Muscle of leg (tissue), 16 donors: ENCODE measurements at places on chromosomes 2 and 18.

DNA sequence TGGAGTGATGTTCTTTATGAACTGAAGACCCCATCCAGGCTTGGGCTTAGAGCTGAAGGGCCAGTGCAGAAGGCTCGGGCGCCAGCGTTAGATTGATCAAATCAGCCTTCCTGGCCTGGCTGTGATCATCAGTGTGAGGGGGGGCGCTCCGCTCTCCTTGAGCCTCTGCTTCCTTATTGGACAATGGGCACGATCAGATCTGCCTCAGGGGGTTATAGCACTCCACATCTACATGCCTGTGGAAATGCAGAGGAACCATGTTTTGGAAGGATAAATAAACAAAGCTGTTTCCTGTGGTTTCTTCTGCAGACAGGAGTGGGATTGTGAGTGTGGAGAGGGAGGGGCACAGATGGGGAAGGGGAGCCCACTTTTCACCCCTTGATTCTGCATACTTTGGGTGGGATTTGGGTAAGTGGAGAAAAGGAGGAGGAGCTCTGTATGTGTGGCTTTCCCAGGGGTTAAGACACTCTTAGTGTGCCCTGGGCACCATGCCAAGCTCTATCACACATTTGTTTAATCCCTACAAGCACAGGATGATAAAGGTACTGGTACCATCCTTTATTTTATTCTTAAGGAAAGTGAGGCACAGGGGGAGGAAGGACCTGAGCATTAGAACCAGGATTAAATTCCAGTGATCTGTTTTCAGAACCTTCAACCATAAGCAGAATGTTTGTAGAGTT, 150.5 kb downstream of the EN1 start:
- no peak for DNase-seq

- no peak for DNase-seq
Observed at GRCh38 chr18:39496986-39497385, 1931.4 kb upstream of the CELF4 start.

- DNase-seq, result peak; percentile 59
Observed at GRCh38 chr2:217223222-217223930, 363.5 kb upstream of the TNP1 start.

GRCh38 chr2:130287656-130288026, 55.1 kb upstream of the IMP4 start:
- no peak for DNase-seq

DNA sequence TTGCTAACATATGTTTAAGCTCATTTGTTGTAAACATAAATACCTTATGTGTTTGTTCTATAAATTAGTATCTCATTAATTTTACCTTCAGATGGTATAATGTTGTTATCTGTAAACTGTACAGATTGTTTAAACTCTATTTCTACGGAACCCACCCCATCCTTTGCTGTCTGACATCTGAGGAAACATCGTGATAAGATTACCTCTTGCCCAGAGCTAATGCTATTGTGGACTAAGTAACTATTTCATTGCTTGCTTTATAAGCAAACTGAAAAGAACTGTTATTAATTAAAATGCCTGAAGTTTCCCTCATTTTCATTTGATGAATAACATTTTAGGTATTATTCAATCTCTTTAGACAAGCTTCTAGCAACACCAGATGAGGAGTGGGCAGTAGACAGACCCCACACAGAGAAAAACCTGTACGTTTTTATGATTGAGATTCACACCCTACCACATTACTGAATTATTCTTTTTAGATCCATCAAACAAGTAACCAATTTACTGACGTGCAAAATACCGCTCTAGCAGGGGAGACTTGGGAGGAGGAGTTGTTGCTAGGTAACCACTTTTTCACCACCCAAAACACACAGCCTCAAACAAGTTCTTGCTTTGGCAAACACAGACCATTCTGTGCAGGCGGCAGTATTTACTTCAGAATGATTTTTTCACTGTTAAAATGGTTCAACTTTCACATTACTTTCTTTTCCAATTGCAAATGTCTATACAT, 1.9 kb upstream of the SYT4 start:
- DNase-seq, result peak; percentile 32

DNA sequence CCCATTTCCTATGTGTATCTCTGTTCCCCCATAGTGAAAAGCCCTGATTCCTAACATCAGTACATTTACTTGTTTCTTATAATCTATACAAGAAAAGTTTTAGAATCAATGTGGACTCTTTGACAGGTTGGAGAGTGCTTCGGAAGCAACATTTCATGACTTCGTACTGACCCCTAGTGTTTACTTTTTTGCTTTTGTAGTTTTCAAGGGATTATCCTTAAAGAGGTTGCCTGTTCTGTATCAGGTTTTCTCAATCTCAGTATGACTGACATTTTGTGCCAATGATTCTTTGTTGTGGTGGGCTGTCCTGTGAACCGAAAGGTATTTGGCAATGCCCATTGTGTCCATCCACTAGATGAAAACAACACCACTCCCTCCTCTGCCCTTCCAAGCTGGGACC, 43.3 kb upstream of the SERPINB2 start:
- DNase-seq, result peak; percentile 38

- no peak for DNase-seq
Observed at GRCh38 chr18:52130624-52131301, 209.2 kb upstream of the DCC start.

GRCh38 chr2:117815946-117816345, 1.5 kb downstream of the DDX18 start:
- DNase-seq, result no peak

- DNase-seq, result no peak
Observed at GRCh38 chr2:213089438-213089837, 62.0 kb downstream of the IKZF2 start.

DNA sequence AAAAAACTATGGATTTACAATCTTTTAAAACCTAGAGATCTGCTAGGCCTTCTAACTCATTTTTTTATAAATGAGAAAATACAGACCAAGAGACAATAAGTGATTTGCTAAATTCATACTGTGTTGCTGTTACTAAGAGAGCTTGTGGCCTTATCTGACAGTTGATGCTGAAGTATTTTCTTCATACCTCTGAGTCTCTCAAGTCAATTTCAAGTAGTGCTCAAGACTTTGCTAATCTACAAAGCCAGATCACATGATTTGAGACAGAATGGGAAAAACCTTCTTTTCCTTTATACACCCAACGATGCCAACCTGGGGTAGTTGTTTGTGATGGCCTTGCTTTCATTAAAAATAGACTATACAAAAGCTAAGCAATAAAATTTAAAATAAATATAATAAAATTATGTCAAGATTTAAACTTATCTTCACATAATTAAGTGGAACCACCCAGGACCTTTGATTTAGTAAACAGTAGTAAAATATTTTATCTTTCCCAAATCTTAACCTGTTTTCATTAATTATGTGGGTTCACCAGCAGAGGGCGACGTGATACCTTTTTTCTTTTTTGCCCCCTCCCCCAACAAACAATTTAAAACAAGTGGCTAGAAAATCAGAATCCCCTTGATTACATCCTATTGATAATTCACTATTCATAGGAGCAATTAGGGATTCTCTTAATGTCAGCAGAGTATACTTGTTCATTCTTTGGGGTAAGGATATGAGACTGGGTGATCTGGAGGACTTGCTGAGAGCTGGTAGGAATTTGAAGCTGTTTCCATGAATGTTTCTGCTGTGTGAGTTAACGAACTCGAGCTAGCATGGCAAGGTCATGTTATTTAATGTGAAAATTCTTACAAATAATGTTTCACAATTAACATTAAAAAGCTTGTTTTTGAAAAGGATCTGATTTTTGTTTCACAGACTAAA, 49.6 kb upstream of the SLC5A7 start:
- DNase-seq, result peak; percentile 7

DNA sequence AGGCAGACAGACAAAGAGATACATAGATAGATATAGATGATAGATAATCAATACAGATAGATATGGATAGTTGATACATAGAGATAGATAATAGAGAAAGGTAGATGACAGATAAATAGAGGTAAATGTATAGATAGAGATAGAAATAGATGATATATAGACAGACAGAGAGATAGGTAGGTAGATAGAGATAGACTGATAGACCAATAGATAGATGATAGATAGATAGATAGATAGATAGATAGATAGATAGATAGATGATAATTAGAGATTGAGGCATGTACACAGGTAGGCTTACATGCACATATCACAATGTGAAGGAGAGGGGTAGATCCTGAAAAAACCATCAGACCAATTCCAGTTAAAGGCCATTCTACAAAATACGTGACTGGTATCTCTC, 724.7 kb downstream of the GALR1 start:
- DNase-seq, result no peak

DNA sequence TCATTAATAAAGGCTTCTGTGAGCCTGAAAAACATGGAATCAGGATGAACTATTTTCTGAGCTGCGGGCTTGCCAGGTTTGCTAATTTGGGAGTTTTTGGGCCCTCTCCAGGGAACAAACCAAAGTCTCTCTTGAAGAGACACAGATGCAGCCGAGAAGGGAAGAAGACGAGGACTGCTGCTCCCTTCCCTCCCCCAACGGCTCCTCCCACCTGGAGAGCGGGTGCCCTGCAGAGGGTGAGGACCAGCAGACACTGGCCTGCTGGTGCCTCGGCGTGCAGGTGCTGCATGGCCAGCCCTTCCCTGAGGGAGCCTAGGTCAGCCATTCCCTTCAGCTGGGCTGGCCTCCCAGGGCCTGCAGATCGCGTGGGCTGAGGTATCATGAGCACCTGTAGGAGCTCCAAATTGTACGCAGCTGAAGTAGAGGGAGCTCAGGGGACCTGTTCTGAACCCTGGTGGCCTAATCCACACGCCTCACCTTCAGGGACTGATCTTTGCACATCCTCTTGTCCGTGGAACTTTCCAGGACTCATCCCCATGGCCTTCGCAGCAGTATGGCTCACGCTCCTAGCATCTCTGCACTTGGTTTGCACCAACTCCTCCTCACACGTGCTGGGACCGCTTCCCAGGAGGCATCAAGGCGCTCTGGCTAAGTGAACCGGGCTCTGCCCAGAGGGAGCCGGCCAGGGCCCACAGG, 19.5 kb downstream of the EMX1 start:
- no peak for DNase-seq

DNA sequence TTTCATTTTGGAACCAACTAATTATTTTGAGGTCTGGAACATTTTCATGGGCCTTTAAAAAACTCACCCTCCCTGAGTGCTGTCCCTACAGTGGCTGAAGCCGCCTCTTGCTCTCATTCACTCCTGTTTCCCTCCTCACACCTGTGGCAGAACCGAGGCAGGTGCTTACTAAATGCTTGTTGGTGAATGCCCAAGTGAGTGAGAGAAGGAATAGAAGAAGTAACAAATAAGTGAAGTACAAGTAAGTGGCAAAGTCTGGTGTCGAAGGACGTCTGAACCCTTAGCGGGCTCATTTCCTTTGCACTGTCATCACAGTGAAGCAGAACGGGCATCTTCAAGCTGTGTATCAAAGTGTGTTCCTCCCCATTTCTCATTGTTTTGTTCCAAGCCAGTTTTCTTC, 135.2 kb downstream of the RHBDD1 start:
- no peak for DNase-seq

DNA sequence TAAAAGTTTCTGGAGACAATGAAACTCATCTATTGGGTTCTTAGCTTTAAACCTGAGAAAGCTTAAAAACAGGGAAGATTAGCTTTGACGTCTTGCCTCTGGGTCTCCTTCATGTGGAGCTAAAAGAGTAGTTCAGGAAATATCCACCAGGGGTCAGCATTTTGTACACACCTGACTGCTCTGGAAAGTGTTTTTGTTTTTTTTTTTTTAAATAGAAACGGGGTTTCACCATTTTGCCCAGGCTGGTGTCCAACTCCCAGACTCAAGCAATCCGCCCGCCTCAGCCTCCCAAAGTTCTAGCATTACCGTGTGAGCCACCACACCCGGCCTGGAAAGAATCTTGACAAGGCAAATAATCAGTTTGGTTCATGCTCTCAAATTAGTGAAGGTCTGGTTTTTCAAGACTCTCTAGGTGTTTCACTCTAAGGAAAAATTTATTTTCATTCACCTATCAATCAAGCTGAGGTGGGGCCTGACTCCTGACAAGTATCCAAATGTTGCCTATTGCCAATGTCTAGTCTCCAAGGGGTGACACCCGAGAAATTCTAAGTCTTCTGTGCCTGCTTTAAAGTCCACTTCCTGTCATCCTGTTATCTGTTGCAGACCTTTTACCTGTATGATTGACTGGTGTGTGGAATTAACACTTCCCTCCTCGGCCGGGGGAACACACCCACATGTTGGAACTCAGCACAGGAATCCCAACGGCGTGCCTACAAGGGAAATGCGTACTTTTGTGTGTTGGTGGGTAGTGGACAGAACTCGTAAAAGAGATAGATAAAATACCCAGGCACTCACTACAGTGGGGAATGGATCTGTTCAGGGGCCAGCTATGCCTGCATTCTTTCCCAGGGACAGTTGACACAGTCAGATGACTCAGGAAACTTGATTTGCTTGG, 11.3 kb downstream of the IL1RN start:
- peak; percentile 77 for DNase-seq

- DNase-seq, result no peak
Observed at GRCh38 chr2:204134421-204134820, 197.9 kb downstream of the ICOS start.

- no peak for DNase-seq
Observed at GRCh38 chr18:48581941-48582340, 43.1 kb downstream of the CTIF start.

DNA sequence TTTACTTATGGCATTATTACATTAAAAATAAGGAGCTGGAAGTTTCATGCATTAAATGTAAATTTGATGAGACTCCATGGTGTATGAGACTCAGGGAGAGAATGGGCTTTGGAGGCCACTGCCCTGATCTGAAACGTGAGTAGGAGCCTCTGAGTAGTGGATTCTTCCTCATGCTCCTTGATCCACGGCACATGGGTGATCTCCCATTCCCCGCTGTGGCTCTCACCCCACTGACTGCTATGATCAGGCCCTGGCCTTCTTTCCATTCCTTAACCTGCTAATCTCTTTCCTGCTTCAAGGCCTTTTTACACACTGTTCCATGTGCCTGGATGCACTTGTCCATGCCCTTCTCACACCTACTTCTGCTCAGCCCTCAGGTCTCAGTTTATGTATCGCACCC, 68.4 kb downstream of the SMAD7 start:
- DNase-seq, result no peak

- no peak for DNase-seq
Observed at GRCh38 chr2:31580321-31581117, at the start of gene SRD5A2. Gene SRD5A2 (minus strand): TSS chr2:31580938. CDS start chr2:31580900, 38 bp downstream.

DNA sequence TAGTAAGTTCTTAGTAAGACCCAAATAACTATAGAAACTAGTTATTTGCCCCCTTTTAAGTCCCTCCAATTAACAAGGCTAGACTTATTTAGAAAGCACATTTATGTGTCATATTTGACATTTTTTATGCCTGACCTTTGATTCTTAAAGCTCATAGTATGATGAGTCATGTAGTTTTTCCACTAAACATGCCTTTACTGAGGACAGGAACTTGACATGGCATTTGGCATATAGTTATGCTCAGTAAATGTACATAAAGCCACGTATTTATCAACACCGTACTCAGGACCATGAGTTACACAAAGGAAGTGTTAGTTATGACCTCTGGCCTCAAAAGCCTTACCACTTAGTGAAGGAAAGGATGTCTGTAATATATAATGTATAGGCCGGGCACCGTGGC, 78.9 kb downstream of the GNAL start:
- DNase-seq, result no peak

GRCh38 chr2:159063677-159064076, 95.2 kb downstream of the TANC1 start:
- no peak for DNase-seq
